ENCODE measurements at places on chromosomes 1 and 21.

GRCh38 chr1:185869590-185869989, 135.4 kb downstream of the HMCN1 start:
- no peak for DNase-seq

GRCh38 chr1:53125623-53126360, 16.6 kb downstream of the SLC1A7 start:
- DNase-seq = no peak

- no peak for DNase-seq
Measured at GRCh38 chr21:28487455-28488070, 505.1 kb downstream of the LTN1 start.

DNA sequence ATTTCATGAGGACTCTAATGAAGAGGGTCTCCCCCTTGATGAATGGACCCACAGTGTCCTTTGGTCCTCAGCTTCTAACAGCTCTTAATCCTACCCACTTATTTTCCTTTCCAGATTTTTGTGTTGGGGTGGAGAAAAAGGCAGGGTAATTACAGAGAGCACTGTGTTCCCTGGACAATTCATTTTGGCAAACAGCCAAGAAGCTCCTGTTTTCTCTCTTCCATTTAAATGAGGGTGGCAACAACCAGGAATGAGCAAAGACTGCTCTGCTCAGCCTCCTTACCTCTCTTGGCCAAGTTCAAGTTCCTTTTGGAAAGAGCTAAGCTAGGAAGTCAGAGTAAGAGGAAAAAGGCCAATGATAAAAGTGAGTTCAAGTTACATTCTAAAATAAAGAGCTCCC, 11.9 kb downstream of the XKR8 start:
- DNase-seq = peak; percentile 62

DNA sequence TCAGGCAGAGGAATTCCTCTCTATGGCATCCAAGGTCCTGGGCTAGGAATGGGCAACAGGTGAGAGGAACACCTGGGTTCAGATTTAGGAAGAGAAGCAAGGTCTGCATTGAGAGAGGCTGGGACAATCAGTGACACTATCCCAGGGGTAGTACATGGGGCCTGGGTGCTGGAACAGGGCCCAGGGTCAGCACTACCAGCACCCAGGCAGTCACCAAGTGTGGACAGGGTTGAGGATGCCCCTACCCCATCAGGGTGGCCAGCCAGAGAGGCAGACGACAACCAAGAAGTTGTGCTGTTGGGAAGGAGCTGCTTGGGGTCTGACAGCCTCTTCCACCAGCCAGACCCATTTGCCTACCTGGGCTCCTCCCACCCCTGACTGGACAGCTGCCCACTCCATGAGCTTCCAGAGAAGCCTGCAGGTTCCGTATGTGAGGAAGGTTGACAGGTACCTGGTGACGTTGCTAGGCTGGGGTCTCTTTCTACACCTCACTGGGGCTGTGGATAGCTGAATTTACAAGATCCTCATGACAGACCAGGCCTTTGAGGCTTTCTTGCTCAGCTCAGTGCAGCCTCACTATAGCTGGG, 13.9 kb downstream of the CYP4A11 start:
- DNase-seq = no peak

DNA sequence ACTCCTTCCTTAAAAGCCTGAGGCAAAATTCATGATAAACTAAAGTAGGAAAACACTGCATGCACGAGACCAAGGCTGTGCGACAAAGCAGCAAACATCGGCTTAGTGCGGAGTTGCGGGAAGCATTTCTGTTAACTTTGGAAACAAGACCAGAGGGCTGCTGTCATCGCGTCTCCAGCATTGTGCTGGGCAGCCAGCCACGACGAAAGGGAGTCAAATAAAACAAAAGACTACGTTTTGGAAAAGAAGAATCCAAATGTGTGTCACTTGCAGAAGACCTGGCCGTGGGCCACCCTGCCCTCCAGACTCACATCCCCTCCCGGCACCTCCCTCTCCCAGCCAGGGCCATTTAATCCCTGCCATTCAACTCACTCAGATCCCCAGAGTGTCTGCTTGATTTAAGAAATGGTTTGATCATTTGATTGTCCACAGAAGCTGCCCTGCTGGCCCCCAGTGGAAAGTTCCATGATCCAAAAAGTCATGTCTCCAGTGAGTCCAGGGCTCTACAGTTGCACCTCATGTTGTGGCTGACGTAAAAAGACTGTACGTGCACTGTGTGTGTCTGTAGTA, 2.4 kb upstream of the KRTAP10-11 start:
- no peak for DNase-seq

- peak; percentile 20 for DNase-seq
Measured at GRCh38 chr1:158035976-158036583, 42.6 kb downstream of the KIRREL1 start.

DNA sequence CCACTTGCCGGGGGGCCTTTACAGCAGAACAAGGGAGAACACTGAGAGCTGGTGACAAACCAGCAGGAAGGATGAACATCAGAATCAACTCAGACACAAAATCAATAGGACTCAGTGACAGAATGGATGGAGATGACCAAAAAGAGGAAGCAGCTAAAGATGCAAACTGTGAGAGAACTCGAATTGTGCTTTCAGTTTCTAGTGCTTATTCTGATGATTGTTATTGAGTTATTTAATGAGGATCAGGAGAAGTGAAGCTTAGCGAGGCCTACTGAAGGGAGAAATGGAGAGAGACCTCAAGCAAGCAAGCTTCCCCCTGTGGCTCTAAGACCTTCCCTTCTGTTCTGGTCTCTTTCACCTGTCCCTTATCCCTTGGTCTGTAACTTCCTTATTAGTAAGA, 30.3 kb upstream of the TMEM125 start:
- no peak for DNase-seq

DNA sequence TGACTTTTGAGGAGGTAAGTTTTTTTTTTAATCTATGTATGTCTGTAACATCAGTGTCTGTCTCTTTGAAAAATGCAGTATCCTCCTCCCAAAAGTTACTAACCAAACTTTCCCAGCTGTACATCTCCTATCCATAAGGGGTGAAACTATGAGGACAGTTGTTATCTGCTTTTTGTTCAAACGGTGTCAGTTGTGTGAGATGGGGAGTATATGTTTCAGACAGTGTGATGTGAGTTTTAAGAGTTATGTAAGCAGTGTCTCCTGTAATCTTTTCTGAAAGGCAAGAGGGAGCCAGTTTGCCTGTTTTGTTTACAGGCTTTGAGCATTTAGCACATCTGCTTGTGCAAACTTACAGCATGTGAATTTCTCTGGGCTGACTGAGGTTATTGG, 34.8 kb upstream of the CACYBP start:
- no peak for DNase-seq

DNA sequence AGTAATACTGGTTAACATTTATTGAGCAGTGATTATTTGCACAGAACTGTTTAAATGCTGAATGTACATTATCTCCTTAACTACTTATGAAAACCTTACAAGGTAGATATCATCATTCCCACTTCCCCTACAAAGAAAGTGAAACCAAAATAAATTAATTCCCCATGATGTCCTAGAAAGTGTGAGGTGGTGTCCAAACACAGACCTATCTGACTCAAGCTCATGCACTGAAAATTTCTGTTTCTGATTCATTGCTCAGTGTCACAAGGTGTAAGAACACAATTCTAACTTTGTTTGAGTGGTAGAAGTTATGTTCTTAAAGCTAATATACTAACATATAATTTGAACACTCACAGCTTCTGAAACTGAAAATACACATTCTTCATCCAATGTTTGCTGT, 178.7 kb downstream of the MRPL39 start:
- DNase-seq = no peak

- no peak for DNase-seq
Measured at GRCh38 chr1:90394247-90394646, 322.9 kb downstream of the BARHL2 start.

- DNase-seq = no peak
Measured at GRCh38 chr1:223827193-223827663, 18.5 kb downstream of the TP53BP2 start.

DNA sequence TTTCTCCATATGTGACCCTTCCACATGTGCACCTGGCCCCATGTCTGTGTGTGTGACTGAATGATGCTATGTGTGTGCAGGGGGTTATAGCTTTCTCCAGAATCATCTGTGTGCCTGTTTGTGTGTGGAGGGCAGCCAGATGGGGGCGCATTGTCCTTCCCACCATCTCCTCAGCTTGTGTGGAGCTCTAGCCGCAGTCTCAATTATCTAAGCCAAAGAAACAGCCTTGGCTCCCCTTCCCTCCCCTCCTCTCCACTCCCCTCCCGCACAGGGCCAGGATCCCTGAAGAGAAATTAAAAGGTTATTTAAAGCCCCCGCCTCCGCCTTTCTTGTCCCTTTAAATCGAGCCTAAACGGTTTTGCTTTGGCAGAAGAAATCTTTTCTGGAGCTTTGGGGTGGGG, 1.8 kb upstream of the DMBX1 start:
- no peak for DNase-seq

DNA sequence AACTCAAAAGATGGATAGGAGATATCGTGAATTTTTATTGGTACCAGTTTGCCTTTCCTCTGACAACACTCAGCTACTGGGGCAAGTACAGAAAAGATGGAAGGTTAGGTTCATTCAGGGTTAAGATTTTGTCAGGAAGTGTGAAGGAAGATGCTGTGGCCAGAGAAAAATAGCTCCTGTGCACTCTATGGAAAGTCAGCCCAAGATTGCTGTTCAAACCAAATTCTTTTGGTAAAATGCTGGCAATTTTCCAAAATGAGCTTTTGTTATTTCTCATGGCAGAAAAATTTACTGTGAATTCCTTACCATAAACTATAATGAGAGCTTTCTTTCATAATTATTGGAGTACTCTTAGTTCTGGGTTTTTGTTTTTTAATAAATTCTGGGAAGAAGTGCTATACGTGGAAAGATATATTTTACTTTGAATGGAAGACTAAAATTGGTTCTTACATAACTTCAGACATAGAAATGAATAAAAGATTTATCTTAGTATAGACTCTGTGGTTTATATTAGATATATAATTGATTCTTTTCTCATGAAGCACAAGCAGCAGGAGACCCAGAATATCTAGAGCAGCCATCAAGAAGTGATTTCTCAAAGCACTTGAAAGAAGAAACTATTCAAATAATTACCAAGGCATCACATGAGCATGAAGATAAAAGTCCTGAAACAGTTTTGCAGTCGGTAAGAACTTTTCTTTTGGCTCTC, 112.2 kb downstream of the USP25 start:
- DNase-seq = no peak

DNA sequence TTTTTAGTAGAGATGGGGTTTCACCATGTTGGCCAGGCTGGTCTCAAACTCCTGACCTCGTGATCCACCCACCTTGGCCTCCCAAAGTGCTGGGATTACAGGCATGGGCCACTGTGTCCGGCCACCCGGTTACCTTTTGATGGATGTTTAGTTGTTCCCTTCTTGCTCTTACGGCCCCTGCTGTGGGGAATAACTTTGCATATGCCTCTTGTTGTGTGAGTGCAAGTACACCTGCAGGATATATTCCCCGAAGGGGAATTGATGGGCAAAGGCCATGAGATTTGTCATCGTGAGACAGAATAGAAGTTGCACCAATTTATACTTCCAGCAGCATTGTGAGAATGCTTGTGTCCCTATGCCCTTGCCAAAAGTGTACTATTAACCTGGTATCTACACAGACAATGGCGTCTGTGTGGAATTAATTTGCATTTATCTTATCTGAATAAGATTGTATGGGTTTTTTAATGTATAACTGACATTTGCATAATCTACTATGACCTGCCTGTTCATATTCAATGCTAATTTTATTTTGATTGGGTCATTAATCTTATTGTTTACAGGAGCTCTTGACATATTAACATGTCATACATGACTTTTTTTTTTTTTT, 8.1 kb downstream of the IL6R start:
- no peak for DNase-seq

- DNase-seq = no peak
Measured at GRCh38 chr21:16280686-16281091, 550.9 kb downstream of the USP25 start.

- no peak for DNase-seq
Measured at GRCh38 chr1:165960881-165961280, 133.5 kb downstream of the UCK2 start.

GRCh38 chr1:17636612-17637011, 97.1 kb downstream of the ARHGEF10L start:
- no peak for DNase-seq

DNA sequence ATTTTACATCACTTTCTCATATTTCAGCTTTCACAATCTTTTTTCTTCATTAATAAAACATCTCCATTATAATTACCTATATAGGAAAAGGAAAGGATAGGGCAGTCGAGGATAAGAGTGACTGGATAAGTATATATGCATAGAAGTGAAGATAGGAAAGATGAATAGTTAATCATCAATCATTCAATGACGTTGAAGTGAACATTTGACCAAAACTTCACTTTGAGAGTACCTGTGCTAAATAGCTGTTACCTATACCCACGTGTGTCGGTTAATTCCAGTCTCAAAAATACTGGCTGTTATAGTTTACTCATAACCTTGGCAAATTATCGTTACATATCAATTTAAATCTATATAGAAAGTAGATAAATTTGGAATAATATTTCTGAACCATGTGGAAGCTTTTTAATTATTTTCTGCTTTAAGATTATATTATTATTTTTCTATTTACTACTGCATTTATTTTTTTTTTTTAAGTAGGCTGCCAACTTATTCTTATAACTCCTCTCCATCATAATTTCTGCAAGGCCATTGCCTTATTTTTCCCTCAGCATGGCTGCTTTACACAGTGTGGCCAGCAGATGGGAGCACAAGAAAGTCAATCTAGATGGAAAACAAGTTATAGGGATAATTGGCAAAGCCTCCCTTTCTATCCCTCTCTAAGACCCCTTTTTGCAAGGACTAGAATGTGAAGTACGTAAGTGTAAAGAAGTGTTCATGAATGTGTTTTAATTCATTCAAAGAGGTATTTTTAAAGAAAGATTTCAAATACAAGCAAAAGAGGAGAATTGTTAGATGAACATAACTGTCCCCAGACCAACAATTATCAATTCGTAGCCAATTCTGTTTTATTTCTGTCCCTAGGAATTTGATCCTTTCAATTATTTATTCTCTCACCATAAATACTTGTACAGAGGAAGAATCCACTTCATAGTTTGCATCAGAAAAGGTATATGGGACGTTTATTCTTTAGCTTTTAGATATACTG, 290.4 kb downstream of the KCNT2 start:
- DNase-seq = peak; percentile 26

DNA sequence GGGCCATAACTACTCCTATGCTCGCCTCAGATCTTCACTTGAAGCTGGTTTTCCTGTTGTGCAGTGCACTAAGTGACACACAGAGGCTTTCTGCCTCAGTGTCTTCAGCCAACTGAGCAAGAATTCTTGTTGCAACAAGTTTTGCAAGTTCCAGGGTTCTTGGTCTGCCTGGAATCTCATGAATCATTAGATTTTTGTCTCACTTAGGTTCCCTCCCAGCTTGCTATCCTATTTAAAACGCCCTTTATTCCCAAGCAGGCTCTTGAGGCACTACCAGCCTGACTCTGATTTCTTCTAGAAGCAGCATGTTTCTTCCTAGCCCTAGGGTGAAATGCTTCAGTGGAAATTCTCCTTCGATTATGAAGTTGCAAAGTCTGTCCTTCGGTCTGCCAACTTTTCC, 158.8 kb downstream of the C1orf21 start:
- DNase-seq = no peak

- DNase-seq = no peak
Measured at GRCh38 chr1:160367934-160368923, 1.4 kb downstream of the NHLH1 start.

- no peak for DNase-seq
Measured at GRCh38 chr1:201125019-201125418, 2.0 kb downstream of the ASCL5 start.

- no peak for DNase-seq
Measured at GRCh38 chr1:202501281-202501680, 152.8 kb downstream of the PPP1R12B start.

Data from NCI-H446 treated with DMSO at 0.1 percent for 48 hours (cell line).